D721Med (cell line): ENCODE measurements at places on chromosomes 6 and 20.

DNA sequence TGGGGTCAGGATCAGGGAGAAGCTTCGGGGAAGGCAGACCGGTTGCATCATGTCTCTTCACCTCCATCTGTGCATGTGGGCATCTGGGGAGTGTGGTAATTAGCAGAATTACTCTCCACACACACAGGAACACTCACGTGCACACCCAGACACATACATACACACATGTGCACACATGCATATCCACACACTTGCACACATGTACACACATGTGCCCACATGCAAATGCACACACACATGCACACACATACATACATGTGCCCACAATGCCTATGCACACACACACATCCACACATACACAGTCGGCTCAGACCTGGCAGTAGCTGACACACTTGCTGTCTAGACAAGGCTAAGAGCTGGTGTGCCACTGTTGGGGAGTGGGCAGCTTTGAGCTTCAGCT, 212.3 kb upstream of the PMEPA1 start:
- DNase-seq, result no peak

DNA sequence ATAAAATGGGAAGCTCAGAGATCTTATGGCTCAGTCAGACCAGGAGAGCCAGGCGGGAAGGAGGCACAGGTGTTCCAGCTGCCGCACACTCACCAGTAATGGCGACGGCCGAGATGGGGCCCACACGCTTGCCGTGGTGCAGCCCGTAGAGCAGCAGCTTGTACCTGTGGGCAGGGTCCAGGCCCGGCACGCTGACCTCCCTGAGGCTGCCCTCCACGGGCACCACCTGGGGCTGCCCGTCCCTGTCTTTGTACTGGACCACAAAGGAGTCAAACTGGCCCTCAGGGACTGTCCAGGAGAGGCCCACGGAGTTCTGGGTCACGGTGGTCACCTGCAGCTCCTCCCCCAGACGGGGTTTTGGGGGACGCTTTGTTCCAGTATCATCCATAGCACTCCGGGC, 31.2 kb downstream of the CYP21A2 start:
- DNase-seq, result no peak

GRCh38 chr20:59778615-59779200, 154.7 kb downstream of the SYCP2 start:
- DNase-seq, result no peak

GRCh38 chr6:31586008-31586407, at the start of gene LST1:
Gene LST1 (plus strand): TSS chr6:31586277. CDS start chr6:31587300, 1,023 bp downstream.
- no peak for DNase-seq

DNA sequence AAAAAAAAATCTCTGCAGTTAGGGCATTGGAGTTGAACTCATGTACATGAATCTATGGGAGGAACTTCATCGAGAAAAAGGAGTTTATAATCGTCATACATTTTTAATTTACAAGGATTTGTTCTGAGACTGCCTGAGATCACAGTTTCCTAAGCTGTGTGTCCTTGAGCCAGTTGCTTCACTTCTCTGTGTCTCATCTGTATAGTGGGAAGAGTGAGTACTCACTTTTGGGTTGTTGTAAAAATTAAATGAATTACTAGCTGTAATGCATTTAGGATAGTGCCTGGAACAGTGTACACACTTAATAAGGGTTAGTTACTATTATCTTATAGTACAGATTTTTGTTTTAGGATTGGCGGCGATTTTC, 42.5 kb downstream of the EYA2 start:
- DNase-seq, result no peak

- DNase-seq, result no peak
Observed at GRCh38 chr6:32375739-32376529, 4.2 kb upstream of the TSBP1 start.

GRCh38 chr20:62365814-62366369, 1.2 kb downstream of the LAMA5 start:
- DNase-seq, result no peak

GRCh38 chr6:118697554-118697953, 46.2 kb upstream of the CEP85L start:
- no peak for DNase-seq

DNA sequence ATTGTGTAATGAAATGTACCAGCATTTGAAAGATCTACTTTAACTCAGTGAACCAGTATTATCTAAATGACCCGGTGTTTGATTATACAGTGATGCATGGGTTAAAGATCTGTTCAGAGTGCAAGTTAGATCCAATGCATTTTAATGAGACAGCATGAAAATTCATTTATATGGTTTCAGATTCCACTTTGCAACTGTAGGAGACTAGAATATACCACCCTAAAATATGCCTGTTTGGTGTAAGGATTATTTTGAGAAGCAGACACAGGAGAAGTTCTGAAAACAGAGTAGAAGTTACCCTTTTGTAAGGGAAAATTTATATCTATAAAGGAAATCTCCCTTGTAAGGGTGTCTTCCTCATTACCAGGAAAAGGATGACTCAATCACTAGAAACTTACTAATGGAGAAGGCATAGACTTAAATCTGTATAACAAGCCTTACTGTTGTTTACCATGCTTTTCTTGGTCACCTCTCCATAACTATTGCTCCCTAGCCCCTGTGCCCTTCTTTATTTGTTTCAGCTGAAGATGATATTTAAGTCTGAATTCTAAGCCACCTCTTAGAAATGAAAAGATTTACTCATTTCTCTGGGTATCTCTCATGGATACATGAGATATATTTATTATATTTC, 105.4 kb downstream of the NCOA3 start:
- no peak for DNase-seq
